ENCODE measurements at places on chromosomes 2 and 18.

DNA sequence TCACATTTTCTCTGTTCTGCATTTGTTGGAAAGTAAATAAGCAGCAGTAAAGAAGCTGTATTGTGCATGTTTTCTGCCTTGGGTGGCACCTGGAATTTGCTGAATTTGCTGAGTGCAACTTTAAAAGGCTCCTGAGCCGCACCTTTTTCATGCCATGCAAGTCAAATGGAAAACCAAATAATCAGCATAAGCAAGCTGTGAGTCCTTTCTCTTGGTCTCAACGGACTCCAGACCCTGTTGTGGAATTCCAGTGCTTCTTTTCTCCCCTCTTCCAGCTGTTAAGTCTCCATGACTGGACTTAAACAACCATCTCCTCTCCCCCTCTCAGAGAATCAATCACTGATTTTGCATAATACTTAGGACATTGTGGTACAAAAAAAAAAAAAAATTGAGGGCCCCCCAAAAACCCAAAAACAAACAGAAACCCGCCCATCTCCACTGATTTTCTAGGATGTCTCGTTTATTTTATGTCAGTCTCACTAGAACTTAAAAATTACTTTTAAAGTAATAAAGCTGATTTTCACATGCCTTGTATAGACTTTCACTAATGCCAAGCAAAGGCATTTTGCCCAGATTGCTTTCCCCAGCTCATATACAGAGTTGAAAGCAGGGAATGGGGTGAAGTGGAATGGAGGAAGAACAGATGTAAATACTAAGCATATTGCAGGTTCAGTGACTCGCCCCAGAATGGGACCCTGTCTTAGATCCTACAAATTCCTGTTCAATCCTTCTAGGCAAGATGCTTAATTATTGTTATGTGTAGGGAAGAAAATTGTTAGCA lies 5.1 kb upstream of the CETN1 start:
- no peak for DNase-seq

DNA sequence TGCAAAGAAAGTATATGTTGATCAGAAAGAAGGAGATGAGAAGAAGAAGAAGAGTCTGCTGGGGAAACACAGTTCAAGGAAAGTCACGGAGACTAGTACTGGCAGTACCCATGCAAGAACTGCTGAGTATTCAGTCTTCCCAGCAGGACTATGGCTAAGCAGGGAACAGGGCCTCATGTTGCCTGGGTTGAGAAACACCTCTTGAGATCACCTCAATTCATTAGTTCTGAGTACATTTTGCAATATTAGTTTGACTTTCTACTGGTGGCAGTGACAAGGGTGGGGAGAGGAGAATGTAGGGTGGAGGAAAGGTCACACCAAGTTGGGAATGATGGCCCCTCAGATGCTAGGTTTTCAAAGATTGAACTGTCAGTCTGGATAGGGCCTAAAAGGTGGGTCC lies 50.5 kb downstream of the MRPL33 start:
- DNase-seq, result no peak

DNA sequence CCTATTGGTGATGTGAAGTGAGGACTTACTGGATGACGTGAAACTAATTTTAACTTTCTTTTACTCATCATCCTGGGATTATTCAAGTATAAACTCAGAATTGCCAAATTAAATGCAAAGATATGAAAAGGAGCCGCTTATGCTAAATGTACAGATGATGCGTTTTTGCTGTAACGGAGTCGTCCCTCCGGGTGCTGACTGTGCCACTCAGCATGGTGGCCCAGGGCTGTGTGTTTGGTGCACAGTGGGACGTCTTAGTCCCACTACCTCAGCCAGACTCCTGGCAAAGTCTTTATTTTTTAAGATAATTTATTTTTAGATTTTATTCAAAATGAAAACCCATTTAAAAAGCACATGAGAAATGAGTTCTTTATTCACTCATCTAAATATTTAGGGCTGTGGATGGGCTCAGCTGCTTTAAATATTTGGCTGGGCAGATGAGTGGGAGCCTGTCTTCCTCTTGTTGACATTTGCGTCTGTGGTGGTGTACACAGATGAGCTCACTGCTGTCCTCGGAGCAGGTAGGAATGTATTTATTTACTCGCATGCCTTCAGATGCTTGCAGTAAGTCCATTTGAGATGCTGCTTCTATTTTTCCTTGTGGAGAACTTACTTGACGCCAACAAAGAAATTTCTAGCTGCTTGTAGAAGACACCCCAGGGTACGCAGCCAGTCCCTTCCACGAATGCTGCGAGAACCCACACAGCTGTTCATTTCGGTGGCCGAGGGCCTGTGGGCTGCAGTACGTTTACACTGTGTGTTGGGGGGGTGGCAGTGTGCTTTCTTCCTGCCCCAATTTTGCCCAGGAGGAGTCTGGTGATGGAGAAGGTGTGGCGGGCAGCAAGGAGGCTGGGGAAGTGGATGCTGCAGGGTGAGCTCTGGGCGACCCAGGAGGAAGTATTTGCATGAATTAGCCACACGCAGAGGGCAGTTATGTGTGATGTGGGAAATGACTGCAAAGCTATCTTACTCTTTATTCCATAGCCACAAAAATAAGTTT lies 105.0 kb downstream of the AGAP1 start:
- DNase-seq, result no peak

DNA sequence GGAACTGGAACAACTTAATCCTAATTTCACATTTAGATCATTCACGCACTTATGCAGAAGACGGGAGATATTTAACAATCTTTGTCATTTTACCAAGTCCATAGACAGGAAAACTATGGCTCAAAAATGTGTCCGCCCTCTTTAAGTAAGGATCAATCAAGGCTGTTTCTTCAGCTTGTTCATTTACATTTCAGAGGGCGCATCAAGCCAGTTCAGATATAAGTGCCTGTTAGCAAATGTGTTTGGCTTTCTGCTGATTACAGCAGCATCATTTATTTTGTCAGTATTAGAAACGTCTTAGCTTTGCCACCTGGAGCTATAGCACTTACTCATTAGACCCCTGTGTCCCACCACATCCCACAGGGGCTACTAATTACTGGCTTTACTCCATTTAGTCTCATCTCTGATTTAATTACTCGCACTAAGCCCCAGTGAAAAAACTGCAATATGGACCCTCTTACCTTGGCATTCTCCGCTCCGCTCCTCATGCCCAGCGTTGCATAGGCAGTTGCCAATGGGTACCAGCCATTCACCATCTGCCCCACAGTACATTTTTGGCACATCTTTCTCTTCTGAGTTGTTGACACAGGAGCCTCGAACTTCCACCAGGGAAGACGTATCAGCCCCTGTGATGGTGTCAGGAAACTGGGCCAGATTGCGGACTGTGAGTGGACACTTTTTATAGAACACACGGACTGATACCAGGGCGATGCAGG lies 8.7 kb downstream of the EPHA4 start:
- DNase-seq, result no peak

DNA sequence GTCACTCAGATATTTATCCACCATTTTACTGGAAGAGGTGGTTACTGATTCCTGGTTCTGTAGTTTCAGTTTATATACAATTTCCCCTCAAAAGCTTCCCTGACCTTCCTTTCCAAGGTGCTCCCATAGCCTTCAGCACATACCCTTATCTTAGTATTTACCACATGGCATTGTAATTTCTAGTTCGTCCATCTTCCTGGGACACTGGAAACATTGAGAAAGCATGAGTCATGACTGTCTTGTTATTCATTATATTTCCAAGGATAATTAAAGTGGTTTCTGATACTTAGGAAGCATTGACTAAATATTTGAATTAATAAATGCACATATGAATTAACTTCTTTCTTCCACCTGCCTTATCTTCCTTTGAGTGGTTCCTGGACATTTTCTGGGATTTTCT lies 203.8 kb downstream of the ETAA1 start:
- peak; percentile 95 for DNase-seq

Measured in astrocyte (in vitro differentiated cells and primary cell).